ENCODE measurements at places on chromosomes 5 and 9.
A peak's percentile ranks its signal among the peaks of the same experiment; 100 is the strongest.

- DNase-seq = no peak
Measured at GRCh38 chr9:83000765-83001164, 62.2 kb downstream of the RASEF start.

GRCh38 chr5:137714946-137715345 is 20.9 kb downstream of the KLHL3 start:
- DNase-seq = no peak

GRCh38 chr9:124017929-124018729 is 6.6 kb downstream of the LHX2 start:
- DNase-seq = no peak

DNA sequence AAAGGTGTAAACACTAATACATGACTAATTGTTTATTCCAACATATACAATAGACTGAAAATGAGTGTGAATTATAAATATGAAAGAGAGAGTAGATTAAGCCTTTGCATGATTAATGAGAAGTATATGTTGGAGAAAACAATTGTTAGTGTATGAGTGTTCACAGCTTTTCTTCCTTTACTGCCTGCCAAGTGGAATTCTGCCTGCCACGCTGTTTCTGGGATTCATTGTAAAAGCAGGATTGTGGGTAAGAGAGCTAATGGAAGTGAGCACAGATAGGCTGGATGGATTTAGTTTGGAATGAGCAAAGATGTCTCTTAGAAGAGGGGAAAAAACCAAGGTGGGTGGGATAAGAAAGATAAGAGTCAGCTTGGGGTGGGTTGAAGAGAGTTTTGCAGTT is 129.6 kb upstream of the NMUR2 start:
- DNase-seq = no peak

GRCh38 chr9:80197661-80198060 is 625.9 kb downstream of the TLE4 start:
- no peak for DNase-seq

- peak; percentile 12 for DNase-seq
Measured at GRCh38 chr5:129904667-129905472, 605 bp downstream of the CHSY3 start.
